Fibroblast of skin of left biceps (primary cell): ENCODE measurements at places on chromosomes 4 and X.

DNA sequence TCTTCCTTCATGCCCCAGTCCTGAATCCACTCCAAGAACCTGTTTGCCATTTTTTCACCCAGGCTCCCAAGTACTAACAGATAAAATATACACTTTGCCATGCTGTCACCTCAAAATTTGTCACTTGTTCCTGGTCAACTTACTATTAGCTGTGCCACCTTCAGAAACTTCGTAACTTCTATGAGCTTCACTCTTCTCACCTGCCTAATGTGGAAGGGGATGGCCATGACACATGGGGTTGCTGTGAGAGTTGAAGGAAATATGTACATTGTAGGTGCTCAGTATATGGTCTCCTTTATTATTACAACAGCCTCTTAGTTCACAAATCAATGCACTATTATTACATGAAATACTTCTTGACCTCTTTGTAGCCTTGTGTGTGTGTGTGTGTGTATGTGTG, 10.4 kb downstream of the TMSB4X start:
- DNase-seq, result no peak

DNA sequence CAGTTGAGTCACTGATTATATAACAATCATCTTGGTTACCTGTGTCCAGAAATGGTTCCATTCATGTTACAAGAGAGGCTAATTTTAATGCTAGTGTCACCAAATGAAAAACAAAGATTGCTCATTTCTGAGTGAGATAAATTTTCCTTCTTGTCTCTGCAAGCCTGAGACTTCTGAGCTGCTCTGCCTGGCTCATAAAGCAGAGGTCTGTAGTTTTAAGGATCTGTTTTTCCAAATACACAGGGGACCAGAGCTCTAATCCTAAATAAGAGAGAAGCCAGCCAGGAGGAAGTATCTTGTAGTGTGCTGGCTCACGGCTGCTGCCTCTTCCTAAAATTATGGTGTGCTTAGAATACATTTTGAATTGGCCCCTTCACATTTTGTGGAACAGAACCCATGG, 42.6 kb downstream of the CLDN34 start:
- DNase-seq, result no peak

DNA sequence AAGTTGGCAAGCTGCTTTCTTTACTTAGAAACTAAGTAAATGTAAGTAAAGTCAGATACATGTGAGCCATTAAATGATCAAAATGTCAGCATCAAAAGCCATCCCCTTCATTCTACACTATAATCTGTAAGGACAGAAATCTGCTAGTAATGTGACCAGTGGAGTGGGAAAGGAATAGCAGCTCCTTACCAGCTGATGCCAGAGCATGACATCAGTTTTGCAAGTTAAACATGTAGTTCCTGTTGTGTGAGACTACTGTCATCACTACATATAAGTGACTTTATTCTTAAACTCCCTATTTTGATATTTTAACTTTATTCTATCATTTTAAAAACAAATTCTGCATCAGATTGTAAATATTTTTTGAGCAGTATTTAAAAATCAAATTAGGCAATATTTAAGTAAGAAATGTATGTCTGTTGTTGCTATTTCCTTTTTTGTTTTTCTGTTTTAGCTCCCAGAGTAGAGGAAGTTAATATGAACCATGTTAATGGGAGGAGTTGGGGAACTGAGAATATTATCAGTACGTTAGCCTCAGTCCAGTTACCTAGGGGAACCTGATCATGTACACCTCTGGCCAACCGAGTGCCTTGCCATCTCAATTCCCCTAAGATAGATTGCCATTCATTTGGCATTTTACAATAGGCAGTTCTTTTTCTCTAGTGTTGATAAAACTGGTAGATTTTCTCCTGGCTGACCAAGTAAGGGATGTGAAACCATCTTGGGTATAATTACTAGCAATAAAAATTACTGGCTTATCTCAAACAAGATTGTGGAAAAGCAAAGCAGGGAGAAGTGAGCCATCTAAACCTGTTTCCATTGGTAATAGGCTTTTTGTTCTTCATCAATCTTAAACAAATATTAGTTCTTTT, 34.7 kb downstream of the CCNI start:
- DNase-seq, result no peak

DNA sequence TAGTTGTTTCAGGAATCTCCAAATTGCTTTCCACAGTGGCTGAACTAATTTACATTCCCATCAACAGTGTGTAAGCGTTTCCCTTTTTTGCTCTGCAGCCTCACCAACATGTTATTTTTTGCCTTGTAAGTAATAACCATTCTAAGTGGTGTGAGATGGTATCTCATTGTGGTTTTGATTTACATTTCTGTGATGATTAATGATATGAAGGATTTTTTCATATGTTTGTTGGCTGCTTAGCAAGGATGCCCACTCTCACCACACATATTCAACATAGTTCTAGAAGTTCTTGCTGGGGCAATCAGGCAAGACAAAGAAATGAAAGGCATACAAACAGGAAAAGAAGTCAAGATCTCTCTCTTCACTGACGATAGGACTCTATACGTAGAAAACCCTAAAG, 472.4 kb downstream of the ZNF674 start:
- no peak for DNase-seq

DNA sequence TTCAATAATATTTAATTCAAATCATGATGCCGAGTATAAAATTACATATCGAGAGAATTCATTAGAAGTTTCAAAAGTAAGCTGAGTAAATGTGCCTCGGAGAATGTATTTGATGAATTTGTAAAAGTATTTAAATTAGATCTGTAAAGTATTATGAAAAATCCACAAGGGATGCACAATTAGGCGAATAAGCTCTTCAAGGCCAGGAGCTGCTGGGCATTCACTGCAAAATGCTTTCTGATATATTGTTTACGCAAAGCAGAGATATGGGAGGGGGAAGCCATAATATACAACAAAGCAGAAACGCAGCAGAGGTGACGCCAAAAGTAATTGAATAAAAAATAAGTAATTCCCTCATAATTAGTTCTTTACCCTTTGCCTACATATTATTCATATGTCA, 1121.5 kb upstream of the TENM3 start:
- no peak for DNase-seq

GRCh38 chrX:85503258-85504158, 124.0 kb upstream of the POF1B start:
- no peak for DNase-seq

DNA sequence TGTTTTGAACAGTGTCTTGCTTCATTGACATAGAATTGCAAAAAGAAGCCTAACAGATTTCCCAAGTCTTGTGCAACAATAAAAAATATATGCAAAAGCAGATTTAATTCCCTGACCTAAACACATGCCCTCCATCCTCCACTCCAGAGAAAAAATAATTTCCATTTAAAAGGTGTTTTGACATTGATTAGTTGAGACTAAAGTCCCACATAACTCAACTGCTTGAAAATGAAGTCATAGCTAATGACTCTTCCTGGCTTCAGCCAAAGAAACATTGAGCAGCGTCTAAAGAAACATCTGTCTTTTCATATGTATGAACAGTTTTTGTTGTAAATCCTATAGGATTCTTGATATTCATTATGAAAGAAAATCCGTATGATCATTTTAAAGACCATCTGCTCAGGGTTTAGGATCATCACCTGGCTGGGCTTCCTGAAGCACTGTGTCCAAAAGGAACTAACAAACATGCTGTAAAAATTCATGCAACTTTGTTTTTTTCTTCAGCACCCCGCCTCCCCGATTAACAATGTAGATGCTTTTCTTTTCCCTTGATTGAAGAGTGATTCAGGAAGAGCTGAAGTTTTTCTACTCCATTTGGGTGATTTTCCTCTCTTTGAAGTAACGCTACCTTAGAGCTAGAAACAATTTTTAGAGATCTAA, 273.4 kb downstream of the HS3ST1 start:
- no peak for DNase-seq

DNA sequence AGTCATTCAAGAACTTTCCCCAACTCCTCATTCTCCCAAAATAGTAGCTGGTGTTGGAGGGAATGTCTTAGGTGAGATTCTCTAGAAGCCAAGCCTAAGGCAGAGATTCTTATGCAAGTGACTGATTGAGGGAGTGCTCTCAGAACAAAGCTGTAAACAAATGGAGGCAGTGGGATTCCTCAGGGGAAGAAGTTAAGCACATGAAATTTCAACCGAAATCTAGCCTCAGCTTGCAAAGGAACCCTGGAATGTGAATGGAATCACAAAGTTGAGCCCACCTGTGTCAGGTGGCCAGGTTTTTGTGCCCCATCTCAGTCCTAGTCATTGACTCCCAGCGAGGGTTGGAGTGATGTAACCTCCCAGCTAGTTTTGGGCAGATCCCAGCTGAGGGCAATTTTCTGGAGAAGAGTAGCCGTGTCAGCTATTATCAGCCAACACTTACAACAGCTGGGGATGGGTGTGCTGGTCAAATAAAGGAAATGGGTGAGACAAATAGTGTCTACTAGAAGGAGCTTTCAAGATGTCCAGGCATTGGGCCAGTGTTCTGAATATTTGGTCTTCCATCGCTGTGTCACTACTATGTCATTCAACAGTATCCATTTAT, 29.7 kb upstream of the FGF2 start:
- no peak for DNase-seq
